ENCODE measurements at places on chromosomes 2 and 18. TPM values are rescaled to one million over a fixed set of nuclear protein-coding genes. Genes with fewer than 3 reads are reported as not detected.

The NEU4 gene
- total RNA-seq = 0.36 TPM

DNA sequence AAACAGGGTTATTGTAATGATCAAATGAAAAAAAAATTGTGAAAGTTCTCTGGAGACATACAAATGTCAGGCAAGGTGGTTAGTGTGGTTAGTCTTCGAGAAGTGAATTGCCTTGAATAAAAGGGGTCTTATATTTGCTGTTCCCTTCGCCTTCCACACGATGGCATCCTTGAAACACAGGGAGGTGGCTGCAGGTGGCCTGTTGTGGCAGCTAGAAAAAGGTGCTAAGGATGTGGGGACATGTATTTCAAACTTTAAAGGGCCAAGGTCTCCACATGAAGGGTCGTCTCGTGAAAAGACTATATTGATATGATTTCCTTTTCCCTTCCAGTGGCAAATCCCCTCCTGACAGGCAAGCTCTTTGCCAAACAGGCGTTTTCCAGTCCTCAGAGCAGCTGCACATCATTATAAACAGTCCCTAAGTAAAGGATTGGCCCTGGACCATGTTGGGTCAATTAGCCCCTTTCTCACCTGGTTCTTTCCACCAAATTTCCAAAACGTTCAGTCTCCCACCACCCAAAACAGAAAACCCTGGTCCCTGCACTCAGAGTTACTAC is 68.5 kb downstream of the COPS8 start:
- H3K27me3 ChIP-seq = peaks cover 4% of the 10 kb centered on the region
- H3K4me3 ChIP-seq = no peak overlapping the region
- H3K4me1 ChIP-seq = peaks cover 44% of the 10 kb centered on the region
- H3K27ac ChIP-seq = no peak overlapping the region
- no peaks in the 10 kb centered on the region for H3K36me3 ChIP-seq

GRCh38 chr2:55604027-55604565 is 13.3 kb downstream of the PPP4R3B start:
- no peak overlapping the region for H3K27ac ChIP-seq
- no peak overlapping the region for H3K4me3 ChIP-seq
- DNase-seq = no peak
- peaks cover 50% of the 10 kb centered on the region for H3K4me1 ChIP-seq

DNA sequence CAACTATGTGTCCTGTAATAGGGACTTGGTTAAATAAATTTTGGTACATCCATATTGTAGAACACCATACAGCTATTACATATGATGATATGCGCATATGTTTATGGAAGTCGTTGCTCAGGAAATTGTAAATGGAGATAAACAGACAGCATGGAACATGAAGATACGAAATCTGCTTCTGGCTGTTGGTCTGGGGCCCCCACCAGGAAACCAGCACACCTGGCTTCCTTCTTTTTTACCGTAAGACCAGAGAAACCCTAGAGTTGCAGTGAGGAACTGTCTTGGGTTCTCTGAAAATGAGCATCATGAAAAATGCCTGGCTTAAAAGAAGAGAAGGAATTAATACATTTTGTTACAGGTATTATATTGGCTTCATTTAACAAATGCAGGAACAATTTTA is 40.8 kb downstream of the SPTBN1 start:
- no peaks in the 10 kb centered on the region for H3K4me1 ChIP-seq
- no peak for DNase-seq
- H3K36me3 ChIP-seq = no peaks in the 10 kb centered on the region

- peaks cover 57% of the 10 kb centered on the region for H3K4me1 ChIP-seq
- H3K27ac ChIP-seq = peak overlapping the region; percentile 89
- no peaks in the 10 kb centered on the region for H3K27me3 ChIP-seq
- DNase-seq = peak; percentile 28
- H3K36me3 ChIP-seq = peaks cover 6% of the 10 kb centered on the region
Measured at GRCh38 chr18:13725566-13726231, 659 bp downstream of the FAM210A start.

The DCDC2C gene
- total RNA-seq = not detected

GRCh38 chr18:55323051-55323994 is 264.7 kb downstream of the TCF4 start:
- H3K27ac ChIP-seq = no peak overlapping the region
- peaks cover 4% of the 10 kb centered on the region for H3K4me1 ChIP-seq
- H3K36me3 ChIP-seq = no peaks in the 10 kb centered on the region
- no peak for DNase-seq
- no peak overlapping the region for H3K4me3 ChIP-seq
- H3K27me3 ChIP-seq = peaks cover 35% of the 10 kb centered on the region

The COL5A2 gene
- 0.85 TPM for total RNA-seq

The STARD6 gene
- not detected for total RNA-seq

The CXCR1 gene
- total RNA-seq = not detected

DNA sequence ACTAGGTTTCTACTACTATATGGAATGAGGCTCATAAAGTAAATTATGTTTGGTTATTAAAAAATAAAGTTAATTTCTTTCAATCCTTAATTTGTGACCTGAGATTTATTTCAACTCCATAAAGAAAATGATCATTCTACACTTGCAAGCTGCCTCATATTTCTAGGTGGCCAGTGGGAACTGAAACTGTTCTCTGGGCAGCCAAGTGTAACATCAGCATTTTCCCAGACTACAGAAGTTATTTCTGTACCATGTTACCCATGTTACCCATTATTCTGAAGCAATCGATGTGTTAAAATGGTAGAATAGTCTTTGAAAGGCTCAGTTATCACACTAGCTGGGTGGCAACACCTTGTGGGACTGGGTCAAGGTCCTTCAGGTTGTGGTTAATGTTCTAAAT is 139.3 kb upstream of the FBXO11 start:
- no peaks in the 10 kb centered on the region for H3K36me3 ChIP-seq
- H3K4me1 ChIP-seq = no peaks in the 10 kb centered on the region
- peaks cover 14% of the 10 kb centered on the region for H3K27me3 ChIP-seq
- no peak overlapping the region for H3K27ac ChIP-seq
- H3K4me3 ChIP-seq = no peak overlapping the region
- no peak for DNase-seq

The STPG4 gene
- not detected for total RNA-seq

GRCh38 chr2:231198291-231199173 is at the start of gene ARMC9:
Gene ARMC9 (plus strand): TSS chr2:231198631. CDS start chr2:231206239, 7,608 bp downstream.
- H3K36me3 ChIP-seq = no peaks in the 10 kb centered on the region
- H3K27ac ChIP-seq = no peak within 1 kb of the TSS
- DNase-seq = peak; percentile 82
- H3K4me1 ChIP-seq = peaks cover 6% of the 10 kb centered on the region
- peak within 1 kb of the TSS; percentile 87 for H3K4me3 ChIP-seq

GRCh38 chr2:174753038-174753633 is 11.1 kb downstream of the CHRNA1 start:
- peaks cover 2% of the 10 kb centered on the region for H3K27me3 ChIP-seq
- no peaks in the 10 kb centered on the region for H3K36me3 ChIP-seq
- peak; percentile 45 for DNase-seq
- peak overlapping the region; percentile 84 for H3K27ac ChIP-seq

The FHOD3 gene
- total RNA-seq = not detected

DNA sequence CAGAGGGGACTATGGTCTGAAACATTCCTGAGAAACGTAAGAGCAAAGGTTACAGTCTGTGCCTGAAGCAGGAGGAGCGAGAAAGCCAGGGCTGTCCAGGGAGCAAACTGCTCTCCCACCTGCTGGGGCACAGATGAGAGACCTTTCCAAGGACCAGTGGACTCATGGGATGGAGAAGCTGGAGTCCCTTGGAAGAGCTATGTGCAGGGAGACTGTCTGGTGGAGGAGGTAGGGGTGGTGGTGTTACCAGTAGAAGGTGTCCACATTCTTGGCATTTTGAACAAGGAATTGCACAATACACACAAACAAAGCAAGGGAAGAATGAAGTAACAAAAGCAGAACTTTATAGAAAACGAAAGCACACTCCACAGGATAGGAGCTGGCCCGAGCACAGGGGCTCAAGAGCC is 97.9 kb upstream of the CYRIA start:
- H3K4me3 ChIP-seq = no peak overlapping the region
- no peak overlapping the region for H3K27ac ChIP-seq
- peaks cover 3% of the 10 kb centered on the region for H3K4me1 ChIP-seq
- no peak for DNase-seq
- no peaks in the 10 kb centered on the region for H3K36me3 ChIP-seq

The SGPP2 gene
- total RNA-seq = 20.8 TPM

DNA sequence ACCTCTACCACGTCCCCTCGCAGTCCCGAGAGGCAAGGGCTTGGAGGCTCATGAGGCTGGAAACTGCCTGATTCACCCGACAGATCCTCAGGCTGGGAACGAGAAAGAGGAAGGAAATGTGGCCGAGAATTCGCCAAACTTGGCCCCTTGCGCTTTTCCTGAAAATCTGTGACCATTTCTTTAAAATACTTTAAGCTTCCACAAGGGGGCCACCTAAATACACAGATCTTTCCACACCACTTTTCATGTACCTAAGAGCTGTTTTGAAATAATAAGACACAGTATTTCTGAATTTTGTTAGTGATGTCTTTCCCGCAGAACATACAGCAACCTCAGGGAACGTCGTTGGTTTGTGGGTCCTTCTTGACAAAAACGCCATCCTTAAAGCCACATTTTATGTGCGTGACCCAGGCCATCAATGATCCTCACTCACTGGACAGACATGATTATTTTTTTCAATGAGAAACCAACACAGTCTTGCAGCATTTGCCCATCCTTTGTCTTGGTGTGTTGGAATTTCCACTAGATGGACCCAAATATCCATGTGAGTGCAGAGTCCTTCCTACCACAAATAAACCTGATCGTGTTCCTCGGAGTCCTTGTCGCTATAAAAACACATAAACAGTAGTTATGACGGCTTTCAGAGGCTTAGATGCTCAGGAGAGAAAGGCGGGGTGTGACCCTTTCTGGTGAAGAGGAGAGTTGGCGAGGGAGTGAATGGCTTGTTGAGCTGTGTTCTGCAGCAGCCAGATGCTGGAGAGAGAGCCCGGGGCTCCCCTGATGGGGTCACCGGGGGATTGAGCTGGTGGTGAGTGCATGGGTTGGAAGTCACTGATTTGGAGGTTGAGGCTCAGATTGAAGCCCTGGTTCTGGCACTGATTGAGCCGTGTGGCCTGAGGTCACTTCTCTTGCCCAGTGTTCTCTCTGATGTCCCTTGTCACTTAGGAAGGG is 25.0 kb downstream of the DCDC2C start:
- H3K27me3 ChIP-seq = peaks cover 6% of the 10 kb centered on the region
- H3K4me3 ChIP-seq = no peak overlapping the region
- DNase-seq = no peak
- no peaks in the 10 kb centered on the region for H3K4me1 ChIP-seq

- H3K4me1 ChIP-seq = peaks cover 6% of the 10 kb centered on the region
- no peak overlapping the region for H3K4me3 ChIP-seq
- DNase-seq = peak; percentile 53
- peak overlapping the region; percentile 6 for H3K27ac ChIP-seq
Measured at GRCh38 chr2:10873790-10874437, 37.8 kb upstream of the KCNF1 start.

The PARD6G gene
- total RNA-seq = 0.17 TPM

The IHH gene
- total RNA-seq = not detected

DNA sequence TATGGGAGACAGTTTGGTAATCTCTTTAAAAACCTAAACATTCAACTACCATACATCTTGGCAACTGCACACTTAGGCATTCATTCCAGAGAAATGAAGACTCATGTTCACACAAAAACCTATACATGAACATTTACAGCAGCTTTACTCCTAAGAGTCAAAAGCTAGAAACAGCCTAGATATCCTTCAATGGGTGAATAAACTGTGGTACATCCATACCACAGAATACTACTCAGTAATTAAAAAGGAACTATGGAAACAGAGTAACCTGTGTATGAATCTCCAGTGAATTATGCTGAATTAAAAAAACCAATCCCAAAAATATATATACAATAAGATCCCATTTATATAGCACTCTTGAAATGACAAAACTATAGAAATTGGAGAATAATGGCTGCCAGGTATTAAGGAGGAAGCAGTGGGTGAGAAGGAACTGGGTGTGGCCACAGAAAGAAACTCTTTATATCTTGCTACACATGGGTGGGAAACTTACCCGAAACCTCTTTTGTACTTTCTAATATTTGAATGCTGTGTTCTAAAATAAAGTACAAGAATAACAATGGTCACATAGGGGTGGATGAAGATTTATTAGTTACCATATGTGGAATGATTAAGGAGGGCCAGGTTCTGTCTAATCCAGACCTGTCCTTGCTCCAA is 13.7 kb downstream of the SESTD1 start:
- H3K4me1 ChIP-seq = peaks cover 55% of the 10 kb centered on the region
- no peak for DNase-seq
- no peak overlapping the region for H3K4me3 ChIP-seq
- no peaks in the 10 kb centered on the region for H3K27me3 ChIP-seq
- peak overlapping the region; percentile 60 for H3K27ac ChIP-seq
- no peaks in the 10 kb centered on the region for H3K36me3 ChIP-seq
